A549 treated with Hydrocortisone at 1 μM for 4 hours (cell line): ENCODE measurements at places on chromosomes 4 and X. TPM values are rescaled to one million over a fixed set of nuclear protein-coding genes. Genes with fewer than 3 reads are reported as not detected.

RPA4 gene
- 0.10 to 0.47 TPM (median 0.26 TPM) in 5 replicates for total RNA-seq

UGT8 gene
- total RNA-seq: 0.06 to 0.24 TPM (median 0.12 TPM) in 5 replicates

SAT1 gene
- 355 to 458 TPM (median 417 TPM) in 5 replicates for total RNA-seq

USP26 gene
- not detected in 5 replicates for total RNA-seq

RADX gene
- total RNA-seq: 0.03 to 0.06 TPM (median 0.03 TPM) in 4 of 5 replicates, not detected in the other

PLP2 gene
- 306 to 450 TPM (median 442 TPM) in 5 replicates for total RNA-seq

NLRP2B gene
- total RNA-seq: not detected in 5 replicates

TMEM150C gene
- 0.59 to 1.2 TPM (median 0.95 TPM) in 5 replicates for total RNA-seq

NHSL2 gene
- 0.22 to 0.33 TPM (median 0.29 TPM) in 5 replicates for total RNA-seq

TMEM154 gene
- total RNA-seq: 0.02 to 0.29 TPM (median 0.14 TPM) in 5 replicates

ARHGAP6 gene
- total RNA-seq: 0.05 TPM in 1 of 5 replicates, not detected in the others

PDGFRA gene
- 0.24 to 0.75 TPM (median 0.53 TPM) in 5 replicates for total RNA-seq

TACR3 gene
- total RNA-seq: not detected in 5 replicates

ESX1 gene
- 0.06 to 0.08 TPM in 2 of 5 replicates, not detected in the others for total RNA-seq

MFSD8 gene
- total RNA-seq: 11.4 to 16.3 TPM (median 13.9 TPM) in 5 replicates
